Naive thymus-derived CD4-positive, alpha-beta T cell (primary cell): ENCODE measurements at places on chromosomes 5 and 9. TPM values are rescaled to one million over a fixed set of nuclear protein-coding genes. Genes with fewer than 3 reads are reported as not detected.

Gene BAAT
- polyA plus RNA-seq = not detected

Gene HEMGN
- 13.6 TPM for polyA plus RNA-seq

Gene C5orf46
- not detected for polyA plus RNA-seq

Gene MSX2
- polyA plus RNA-seq = not detected

Gene ZNF366
- not detected for polyA plus RNA-seq

DNA sequence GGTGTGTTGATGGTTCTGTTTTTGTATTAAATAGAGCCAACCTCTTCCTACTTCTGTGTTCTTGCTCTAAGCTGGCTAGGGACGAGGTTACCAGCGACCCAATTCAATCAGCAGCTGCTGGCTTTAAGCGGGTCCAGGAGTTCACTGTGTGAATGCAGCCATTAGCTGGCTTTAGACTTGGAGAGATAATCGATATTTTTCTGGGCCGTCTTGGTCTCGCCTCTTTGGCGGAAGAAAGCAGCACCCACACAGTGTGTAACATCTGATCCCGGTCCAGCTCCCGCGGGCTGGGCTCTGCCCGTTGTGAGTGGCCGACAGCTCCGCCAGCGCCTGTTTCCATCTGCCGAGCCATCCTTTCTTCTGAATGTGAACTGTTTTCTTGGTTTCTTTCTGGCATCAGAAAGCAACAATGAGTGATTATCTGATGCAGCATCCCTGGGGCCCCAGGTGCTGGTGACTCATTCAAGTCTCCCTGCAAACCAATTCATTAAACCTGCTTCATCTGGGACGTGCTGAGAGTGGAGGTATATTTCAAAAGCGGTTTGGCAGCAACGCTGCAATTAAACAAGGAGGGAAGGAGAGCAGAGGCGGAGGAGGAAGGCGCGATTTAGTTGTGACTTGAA, 90.8 kb upstream of the IRX4 start:
- no peak for DNase-seq

DNA sequence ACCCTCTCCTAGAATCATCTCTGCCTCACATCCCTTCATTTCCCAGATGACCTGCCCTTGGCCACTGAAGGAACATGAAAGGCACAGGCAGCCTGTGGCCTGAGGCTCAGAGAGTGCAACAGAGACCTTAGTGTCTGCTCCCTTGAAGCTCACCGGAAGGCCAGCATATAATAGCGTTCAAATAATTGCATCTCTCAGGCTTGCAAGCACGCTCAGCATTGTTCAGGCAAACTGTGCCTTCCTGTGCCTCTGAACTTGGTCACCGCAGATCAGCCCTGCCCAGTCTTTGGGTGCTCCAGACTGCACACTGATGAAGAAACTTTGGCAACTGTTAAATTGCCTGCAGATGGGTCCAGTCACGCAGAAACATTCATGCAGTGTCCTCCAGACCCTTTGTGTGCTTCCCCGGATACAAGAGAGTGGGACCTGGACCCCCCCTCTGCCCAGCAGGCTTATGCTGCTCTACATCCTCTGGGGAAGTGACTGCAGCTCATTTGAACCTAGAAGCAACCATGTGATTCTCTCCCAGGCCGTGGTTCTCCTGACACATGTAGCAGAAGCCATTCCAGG, 216.0 kb upstream of the ANKRD55 start:
- no peak for DNase-seq

- no peak for DNase-seq
Measured at GRCh38 chr5:64069486-64069885, 96.2 kb upstream of the RNF180 start.

Gene FOXD4L6
- not detected for polyA plus RNA-seq

DNA sequence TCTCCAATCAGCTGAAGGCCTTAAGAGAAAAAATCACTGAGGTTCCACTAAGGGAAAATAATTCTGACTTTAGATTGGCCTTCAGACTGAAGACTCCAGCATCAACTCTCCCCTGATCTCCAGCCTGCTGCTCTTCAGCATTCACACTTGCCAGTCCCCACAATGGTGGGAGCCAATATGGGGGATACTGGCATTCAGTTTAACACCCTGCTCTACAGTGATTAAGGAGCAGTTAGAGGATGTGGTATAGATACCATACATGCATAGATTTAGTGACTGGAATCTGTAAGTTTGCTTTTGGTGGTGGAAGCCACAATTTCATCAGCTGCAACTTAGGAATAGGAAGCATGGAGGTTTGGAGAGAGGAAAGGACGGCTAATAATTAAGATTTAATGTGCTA, 2017.7 kb upstream of the CDH6 start:
- no peak for DNase-seq

- no peak for DNase-seq
Measured at GRCh38 chr5:71922584-71923106, 184.6 kb upstream of the MAP1B start.

DNA sequence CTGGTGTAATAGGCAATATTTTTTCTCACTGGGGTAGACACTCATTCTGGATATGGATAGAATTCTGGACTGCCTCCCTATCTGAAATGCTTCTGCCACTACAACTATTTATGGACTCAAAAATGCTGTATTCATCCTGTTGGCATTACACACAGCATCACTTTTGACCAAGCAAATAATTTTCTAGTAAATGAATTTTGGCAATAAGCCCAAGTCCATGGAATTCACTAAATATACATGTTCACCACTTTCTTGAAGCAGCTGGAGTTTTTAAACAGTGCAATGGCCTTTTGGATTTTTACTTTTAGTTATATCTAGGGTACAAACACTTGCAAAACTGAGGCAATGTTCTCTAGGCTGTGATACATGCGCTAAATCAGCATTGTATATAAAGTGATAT, 724.9 kb upstream of the EDIL3 start:
- DNase-seq = no peak

DNA sequence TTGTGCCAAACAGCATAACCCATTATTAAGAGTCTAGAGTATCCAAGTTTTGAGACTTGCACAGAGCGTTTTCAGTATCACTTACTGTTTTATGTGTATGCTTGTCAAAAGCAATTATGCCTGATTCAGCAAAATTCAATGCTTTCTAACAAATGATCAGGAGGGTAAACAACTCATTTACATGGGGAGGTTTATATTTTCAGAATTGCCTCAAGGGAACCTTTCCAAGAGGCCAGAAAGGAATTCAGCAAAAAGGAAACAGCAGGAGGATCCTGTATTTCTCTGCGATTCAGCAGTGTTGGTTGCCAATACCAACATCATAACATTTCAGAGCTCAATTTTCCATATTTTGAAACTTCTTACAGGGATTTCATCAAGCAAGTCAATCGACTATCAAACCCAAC, 69.3 kb upstream of the DAB2 start:
- DNase-seq = no peak

DNA sequence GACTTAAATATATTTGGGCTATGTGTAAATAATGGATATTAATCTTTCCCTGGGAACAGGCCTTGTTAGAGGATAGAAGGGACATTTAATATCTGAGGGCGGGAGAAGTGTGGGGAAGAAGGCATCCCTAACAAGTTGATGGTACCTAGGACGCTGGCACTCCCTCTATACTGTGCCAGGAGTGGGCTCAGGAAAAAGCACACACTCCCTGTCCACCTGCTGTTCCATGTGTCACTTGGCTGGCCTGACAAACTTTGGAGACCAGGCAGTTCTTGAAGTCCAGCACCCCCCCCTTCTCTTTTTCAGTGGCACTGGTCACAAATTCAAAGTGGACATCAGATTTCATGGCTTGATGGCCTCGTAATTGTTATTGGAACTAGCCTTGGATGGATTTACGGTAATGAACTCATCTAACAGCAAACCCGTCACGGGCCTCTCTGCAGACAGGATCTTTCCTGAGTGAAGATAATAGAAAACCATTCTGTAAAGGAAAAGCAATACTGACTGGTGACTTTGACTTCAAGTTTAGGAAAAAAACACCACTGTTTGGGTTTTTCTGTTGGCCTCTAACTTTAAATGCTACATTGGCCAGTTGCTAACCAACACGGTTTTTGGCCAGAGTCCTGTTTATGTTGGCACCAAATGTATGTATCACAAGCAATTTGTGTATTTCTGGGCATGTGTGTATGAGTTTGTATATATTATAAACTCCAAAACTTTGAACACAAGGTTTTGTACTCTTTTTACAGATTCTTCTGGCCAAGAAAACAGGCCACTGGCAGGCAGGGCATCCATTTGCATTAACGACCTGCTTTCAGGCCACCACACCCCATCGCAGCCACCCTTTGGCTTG, 552.6 kb downstream of the CCDC171 start:
- DNase-seq = no peak

DNA sequence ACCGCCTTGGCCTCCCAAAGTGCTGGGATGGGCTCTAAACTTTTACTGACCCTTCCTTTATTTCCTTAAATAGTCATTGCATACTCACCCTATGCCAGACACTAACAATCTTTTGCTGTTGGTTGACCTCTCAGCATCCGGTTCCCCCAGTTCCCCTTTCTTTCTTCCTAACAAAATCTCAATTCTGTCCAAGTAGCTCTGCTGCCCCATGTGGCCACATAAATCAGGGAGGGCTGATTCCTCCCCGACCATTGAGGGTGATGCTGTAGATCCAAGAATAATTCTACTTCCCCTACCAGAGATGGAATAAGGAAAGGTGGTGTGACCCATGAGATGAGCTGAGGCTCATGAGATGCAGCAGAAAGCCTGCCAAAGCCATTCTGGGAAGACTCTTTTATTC, 315.3 kb upstream of the MSX2 start:
- DNase-seq = no peak

DNA sequence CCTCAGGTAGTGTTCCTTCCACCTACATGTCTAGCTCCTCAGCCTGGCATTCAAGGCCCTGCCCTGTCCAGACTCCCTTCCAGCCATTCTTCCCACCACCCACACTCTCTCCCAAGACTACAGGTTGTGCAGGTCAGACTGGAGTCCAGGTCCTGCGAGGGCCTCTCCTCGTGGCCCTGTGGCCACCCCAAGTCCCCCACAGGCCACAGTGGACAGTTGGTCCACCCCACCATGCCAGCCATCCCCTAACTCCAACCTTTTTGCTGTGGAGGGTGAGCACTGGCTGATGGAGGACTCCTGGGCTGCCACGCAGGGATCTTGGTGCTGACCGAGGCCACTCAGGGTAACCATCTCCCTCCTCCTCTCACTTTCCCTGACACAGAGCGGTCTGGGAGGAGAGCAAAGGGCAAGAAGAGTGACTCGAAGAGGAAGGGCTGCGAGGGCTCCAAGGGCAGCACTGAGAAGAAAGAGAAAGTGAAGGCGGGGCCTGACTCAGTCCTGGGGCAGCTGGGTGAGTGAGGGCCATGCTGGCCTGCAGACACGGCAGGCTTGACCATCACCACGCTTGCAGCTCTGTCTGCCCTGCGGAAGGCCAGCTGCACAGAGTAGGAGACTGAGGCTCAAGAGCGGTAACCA, 51.0 kb downstream of the JADE2 start:
- no peak for DNase-seq

- no peak for DNase-seq
Measured at GRCh38 chr5:133387621-133388020, 224.7 kb downstream of the FSTL4 start.
